ENCODE measurements at places on chromosomes 3 and 15.

- DNase-seq: peak; percentile 81
These were observed 728 bp downstream of the TRANK1 start for GRCh38 chr3:36944012-36944640.

DNA sequence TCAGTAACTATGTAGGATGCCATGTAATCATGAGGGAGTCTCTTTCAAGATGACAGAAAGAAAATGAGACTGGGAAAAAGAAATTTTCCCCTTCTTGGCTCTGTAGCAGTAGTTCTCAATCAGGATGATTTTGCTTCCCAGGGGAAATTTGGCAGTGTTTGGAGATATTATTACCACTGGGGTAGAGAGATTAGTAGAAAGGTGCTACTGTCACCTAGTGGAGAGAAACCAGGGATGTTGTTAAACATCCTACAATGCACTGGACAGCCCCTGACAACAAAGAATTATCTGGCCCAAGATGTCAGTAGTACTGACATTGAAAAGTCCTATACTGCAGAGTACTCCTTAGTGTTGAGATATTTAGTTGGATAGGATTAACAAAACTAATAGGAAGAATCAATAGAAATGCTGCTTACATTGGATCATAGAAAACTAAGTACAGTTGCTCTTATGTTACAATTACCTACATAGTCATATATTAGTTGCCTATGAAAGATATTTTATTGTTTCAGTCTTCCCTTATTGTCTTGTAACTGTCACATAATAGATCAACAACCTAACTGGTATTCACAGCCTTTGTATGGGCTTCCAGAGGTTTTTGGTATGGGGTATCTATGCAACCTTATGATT, 433.3 kb downstream of the RAP2B start:
- DNase-seq: peak; percentile 66

DNA sequence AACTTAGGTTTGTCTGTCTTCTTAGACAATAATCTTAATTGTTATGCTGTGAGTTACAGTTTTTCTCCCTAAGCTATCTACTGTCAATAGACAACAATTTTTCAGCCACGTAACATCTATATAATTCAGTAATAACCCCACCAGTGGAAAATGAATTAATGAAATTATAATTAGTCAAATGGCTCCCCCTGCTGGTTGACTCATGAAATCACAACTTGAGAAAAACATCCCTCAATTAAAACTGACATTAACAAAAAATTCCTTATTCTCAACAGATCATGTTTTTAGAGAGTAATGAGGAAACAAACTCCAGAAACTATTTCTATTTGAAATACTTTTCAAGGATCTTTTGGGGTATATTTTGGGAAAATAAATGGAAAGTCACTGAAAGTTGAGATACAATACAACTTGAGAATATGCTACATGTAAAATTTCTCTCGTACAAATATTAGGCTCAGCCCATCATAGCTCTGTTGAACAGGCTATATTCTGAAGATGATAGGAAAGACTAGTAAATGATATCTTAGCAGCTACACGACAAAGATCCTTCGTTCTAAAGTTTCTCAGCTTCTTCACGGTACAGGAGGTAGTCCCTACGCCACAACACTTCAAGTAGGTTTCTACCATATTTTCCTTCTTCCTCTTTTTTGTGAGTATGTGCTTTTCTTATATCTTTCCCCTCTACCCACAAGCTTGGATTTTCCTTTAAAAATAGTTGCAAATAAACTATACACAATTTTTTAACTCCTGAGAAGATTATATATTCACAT, 20.7 kb downstream of the PPP1R2 start:
- peak; percentile 67 for DNase-seq

- DNase-seq: no peak
These were observed 53.3 kb downstream of the TIPARP start for GRCh38 chr3:156727519-156728205.

- no peak for DNase-seq
These were observed 337.8 kb upstream of the DNAJC19 start for GRCh38 chr3:181327349-181327748.

DNA sequence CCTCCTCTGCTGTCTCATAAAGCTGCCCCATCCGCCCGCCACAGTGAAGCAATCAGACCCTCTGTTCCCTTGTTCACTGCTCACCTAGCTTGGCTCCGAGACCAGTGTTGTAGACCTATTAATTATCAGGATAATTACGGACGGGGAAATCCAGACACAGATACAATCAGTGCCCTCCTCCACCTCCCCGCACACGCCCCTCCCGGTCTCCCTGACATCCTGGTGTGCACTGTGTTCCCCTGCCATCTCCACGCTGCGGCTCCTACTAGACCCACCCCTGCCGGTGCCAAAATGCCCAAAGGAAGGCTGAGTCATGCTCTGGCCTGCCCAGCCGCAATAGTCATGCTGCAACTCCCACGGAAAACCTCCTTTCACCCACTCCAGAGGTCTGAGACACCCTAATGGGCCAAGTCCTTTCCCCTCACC, 277.3 kb upstream of the TLE3 start:
- peak; percentile 93 for DNase-seq

DNA sequence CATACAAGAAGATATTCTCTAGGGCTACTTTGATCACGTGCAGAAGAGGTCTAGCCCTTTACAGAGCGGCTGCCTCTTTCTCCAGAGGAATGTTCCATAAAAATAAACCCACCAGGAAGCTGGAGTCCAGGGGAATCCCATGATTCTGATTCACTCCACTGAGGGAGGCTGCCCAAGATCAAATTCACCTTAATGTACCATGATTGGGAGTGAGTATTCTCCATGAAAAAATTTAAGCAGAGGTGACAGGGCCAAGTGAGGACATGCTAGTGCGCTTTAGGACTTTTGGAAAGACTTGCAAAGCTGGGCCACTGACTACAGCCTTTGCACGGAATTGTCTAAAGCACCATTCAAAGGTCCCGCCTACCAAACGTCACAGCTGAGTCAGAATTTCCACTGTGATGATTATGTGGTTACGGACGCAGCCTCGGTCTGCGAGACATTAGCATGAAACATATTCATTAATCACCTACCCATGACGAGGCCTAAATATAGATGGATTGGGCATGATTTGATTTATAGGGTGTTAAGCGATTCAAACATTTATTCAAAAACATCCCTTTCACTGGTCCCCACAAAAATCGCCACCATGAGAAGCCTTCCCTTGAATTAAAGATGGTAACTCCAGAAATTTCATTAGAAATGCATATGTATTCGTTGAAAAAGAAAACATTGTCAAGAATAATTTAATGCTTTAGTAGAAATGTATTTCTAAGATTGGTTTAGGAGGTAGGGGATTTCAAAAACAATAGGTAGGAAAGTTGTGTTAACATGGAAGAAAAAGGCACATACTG, 152.6 kb downstream of the GREM1 start:
- DNase-seq: peak; percentile 90

GRCh38 chr3:46660003-46660402, 33.5 kb downstream of the ALS2CL start:
- DNase-seq: peak; percentile 11

DNA sequence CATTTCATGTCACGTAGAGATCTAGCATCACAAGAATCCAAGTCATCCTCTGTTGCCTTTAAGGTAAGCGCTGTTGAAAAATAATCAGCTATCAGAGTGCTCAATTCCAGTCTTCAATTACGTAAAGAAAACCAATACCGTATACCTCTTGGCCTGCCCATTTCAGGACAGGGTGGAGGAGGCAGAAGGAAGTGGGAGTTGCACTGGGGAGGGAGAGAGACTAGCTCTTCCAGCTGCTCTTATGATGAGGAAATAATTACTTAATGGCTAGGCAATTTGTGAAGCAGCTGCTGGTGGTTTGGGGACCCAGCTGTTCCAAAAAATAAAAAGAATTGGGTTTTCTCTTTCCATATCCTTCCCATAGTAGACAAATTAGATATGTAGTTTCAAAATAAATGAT, 365.8 kb upstream of the MCTP2 start:
- DNase-seq: no peak

GRCh38 chr3:105615814-105616213, 249.1 kb downstream of the ALCAM start:
- no peak for DNase-seq

DNA sequence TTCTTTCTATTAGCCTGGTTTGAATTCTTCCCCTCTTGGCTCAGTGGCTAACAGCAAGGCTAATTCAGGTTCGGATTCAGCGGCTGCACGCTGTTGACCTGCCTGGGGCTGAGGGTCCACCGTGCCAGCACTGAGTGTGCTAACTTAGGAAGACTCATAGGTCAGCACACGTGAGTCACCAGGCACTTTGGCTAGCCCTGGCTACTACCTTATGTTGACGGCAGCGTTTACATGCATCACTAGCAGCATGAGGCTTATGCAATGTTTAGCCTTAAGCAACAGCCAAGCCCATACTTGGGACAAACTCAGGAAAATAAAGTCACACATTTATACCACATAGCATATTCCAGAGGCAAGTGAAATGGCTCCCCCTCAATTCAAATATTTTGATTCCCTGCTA, 137.7 kb downstream of the RAB11A start:
- DNase-seq: peak; percentile 38

DNA sequence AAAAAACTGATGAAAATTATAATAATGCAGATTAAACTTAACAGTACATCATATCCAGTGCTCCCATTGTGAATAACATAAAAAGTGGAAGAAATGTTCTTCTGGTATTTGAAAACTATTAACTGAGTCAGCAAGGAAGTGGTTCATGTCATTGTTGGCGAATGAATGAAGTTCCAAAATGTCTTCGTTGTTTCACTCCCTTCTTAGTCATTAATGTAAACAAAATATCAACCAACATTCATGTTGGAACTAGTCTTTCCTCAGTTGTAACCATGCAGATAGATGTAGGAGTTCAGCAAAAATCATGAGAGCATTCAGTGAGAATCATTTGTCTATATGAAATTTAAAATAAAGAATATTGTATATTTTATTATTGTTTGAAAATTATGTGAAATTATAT, 44.1 kb upstream of the ICE2 start:
- DNase-seq: peak; percentile 67

DNA sequence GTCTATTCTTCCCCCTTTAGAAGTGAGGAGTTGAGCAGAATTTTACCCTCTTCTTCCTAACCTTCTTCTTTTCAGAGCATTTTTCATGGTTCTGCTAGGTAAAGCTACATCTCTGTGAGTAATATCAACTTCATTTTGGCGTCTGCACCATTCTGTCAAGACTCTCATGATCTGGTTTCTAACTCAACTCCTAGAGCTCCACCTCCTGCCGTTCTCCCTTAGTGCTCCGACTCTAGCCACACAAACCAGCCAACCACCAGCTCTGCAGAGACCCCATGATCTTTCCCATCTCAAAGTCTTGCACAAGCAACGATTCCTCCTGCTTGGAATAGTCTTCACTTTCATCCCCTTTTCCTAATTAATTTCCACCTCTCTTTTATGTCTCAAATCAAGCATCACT, 193.9 kb upstream of the TMC3 start:
- no peak for DNase-seq

GRCh38 chr3:9810433-9810770, 340 bp downstream of the TTLL3 start:
- DNase-seq: peak; percentile 53

GRCh38 chr3:188523291-188523690, 369.3 kb downstream of the LPP start:
- DNase-seq: no peak

GRCh38 chr3:64141476-64141875, 83.8 kb downstream of the PRICKLE2 start:
- peak; percentile 47 for DNase-seq

DNA sequence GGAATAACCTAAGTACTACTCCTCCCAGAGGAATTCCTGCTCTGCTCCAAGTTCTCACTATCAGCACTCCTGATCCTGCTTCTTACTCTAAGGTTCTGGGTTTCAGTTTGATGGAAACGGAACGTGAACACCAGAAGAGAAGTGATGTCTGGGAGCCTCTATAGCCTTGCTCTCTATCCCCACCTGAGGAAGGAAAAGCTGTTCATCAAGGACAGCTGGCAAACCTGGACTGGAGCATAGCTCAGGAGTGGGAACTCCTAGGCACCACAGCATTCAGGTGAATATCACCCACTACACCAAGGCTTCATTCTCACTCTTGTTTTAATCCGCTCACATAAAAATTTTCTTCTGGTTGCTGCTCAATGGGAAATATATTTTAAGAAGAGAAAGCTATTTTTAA, 13.0 kb upstream of the CADPS start:
- DNase-seq: no peak

- no peak for DNase-seq
These were observed 70.9 kb upstream of the LPP start for GRCh38 chr3:188083011-188083410.

DNA sequence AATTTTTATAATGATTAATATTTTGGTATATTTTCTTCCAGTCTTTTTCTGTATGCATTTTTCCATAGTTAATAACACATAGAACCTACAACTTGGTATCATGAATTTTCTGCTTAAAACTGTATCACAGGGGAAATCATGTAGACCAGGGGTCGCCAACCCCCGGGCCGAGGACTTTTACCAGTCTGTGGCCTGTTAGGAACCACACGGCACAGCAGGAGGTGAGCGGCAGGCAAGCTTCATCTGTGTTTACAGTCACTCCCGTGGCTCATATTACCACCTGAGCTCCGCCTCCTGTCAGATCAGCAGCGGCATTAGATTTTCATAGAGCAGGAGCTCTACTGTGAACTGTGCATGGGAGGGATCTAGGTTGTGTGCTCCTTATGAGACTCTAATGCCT, 54.7 kb downstream of the RPL22L1 start:
- no peak for DNase-seq

DNA sequence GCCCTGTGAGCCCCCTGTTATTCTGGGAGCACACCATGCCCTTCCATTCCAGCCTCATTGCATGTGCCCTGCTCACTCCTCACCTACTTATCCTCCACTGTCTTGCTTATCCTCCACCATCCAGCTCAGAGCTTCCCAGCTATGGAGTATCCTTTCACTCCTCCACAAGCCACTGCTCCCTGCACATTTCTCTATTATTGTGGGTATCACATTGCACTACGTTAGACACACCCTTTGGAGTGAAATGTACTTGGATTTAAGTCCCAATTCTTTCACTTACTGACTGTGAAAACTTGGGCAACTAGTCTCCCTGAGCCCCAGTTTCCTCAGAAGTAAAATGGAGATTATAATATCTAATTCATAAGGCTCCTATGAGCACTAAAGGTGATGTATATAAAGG, 4.3 kb downstream of the MASP1 start:
- peak; percentile 5 for DNase-seq

- peak; percentile 83 for DNase-seq
These were observed 9.7 kb downstream of the SCAMP2 start for GRCh38 chr15:74863239-74864056.

DNA sequence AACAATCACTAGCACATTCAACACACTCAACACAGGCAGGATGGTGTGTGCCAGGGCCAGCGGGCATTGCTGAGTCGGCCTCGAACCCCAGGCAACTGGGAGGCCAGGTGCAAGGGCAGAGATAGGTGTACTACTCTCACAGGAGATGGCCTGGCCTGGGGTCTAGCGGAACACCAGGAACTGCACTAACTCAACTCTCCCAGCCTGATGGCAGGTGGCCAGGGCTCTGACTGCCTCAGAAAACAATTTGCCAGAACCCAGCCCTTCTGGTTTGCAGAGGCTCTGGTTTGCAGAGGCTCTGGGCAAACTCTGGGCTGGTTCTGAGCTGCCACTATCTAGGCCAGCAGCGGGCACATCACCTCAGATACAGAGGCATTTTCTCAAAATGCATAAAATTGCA, 229.2 kb upstream of the CHRNA7 start:
- DNase-seq: peak; percentile 58
